Urinary bladder (tissue), 4 donors: ENCODE measurements at places on chromosomes 16 and 17.
A peak's percentile ranks its signal among the peaks of the same experiment; 100 is the strongest.

GRCh38 chr16:67657751-67658518, 2.1 kb downstream of the ACD start:
- DNase-seq = no peak

DNA sequence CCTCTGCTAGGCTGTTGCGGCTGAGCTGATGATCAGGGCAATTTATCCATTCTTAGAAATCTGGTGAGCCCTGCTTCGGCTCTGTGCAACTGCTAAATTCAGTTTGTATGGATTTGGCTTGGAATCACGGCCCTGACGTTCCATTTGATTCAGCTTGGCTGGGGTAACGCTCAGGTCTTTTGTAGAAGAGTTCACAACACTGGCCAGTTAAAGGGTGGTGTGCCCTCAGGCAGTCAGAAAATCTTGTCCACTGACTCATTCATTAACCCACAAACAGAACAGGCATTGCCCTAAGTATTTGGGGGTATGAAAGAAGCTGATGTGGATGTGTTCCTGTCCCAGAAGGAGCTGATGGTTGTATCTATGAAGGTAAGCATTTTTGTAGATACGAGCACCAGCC, 53.9 kb downstream of the GNAO1 start:
- no peak for DNase-seq

DNA sequence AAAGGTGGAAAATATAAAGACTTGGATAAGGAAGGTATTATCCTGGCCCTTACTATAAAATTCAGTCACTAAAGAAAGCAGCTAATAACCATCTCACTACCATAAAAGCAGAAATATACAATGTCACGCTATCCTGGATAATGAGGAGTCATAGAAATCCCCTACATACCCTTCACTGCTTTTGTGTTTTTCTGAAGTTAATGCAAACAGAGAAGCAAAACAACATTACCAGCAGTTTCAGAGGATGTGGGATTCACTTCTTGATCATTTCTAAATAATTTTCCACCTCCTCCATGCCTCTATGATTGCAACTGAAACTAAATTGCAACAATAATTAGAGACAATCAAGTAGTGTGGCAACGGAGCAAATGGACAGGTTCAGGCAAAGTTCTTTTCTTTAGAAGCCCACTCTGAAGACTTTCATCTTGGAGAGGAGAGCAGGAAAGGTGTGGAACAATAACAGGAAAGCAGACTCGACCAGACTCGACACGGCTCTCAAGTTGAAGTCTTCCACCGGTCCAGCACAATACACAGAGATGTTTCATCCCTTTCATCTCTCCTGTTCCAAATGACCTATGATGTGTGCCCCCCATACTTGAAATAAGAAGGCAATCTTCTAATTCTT, 10.2 kb downstream of the CYTH1 start:
- no peak for DNase-seq

DNA sequence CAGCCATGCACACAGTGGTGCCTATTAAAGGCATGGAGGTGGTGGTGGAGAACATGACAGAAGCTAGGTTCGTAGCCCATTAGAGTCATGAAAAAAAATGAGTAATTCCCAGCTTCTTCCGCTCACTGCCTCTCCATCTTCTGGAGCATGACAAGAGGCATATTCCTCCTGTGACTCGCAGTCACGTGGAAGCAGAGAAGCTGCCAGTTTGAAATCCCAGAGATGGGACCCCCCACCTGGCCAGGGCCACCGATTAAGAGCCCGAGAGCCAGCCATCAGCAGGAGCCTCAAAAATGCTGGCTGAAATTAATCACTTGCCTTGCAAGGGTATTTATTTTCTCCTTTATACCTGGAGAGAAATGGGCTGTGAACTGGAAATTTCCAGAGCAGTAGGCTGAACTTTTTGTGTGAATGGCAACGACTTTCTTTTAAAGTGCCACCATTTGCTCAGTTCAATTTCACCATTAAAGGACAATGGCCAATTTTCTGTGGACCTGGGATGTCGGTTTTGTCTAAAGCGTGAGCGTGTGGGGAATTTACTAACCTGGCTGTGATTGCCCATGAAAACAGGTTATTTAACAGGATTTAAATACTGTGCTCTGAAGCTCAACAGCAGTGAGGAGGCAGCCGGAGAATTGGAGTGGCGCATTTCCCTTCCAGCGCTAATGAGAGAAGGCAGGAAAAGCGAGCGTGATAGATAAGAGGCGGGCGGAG, 189.7 kb upstream of the SDK2 start:
- no peak for DNase-seq

- DNase-seq = no peak
Measured at GRCh38 chr16:75494661-75495075, 573 bp downstream of the CHST6 start.

DNA sequence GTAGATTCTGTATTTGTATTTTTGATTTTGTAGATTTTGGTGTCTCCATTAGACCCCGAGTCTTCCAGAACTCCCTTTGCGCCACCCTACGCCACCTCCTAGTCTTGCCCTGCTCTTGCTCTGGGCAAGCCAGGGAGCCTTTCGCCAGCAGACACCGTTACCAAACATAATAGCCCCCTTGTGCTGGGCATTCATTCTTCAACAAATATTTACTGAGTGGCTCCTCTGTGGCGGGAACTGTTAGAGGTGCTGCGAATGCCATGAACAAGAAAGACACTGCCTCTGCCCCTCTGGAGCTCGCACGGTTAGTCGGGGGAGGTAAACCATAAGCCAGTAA, 841 bp upstream of the GPT2 start:
- no peak for DNase-seq

- no peak for DNase-seq
Measured at GRCh38 chr16:55367866-55368603, 44.0 kb downstream of the IRX6 start.

DNA sequence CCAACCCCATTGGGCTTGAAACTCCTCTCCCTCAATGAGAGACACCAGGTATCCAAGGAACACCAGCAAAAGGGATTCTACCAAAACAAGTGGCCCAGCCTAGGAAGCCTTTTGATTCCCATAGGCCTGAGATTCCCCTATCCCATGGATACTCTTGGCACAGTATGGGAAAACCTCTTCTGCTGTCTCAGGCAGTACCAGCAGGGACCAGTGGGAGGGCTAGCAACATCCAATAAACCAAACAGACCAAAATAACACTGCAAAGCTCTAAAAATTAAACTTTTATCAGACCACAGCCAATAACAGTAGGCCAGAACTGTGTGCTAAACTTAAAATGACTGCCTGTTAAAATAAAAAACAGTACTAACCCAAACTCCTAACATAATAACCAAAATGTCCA, 153.9 kb upstream of the CES5A start:
- no peak for DNase-seq

- DNase-seq = no peak
Measured at GRCh38 chr17:70261170-70261569, 91.8 kb downstream of the KCNJ2 start.

DNA sequence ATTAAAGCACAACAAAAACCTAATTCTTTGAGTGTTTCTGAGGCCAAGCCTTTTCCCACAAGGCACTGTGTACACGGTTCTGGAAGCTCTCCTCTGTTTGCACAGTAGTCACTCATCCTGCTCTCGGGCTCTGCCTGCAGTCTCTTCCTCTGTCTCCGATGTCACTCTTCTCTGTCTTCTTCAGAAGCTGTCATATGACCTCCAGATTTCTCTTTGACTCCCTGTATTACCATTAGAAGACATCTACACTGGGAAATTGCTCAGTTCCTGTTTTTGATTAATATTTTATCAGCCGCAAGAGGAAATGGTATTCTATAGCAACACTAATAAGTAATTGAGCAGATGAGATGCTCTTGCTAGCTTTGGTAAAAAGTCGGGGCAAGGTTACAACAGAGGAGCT, 422.9 kb downstream of the WWOX start:
- DNase-seq = no peak

DNA sequence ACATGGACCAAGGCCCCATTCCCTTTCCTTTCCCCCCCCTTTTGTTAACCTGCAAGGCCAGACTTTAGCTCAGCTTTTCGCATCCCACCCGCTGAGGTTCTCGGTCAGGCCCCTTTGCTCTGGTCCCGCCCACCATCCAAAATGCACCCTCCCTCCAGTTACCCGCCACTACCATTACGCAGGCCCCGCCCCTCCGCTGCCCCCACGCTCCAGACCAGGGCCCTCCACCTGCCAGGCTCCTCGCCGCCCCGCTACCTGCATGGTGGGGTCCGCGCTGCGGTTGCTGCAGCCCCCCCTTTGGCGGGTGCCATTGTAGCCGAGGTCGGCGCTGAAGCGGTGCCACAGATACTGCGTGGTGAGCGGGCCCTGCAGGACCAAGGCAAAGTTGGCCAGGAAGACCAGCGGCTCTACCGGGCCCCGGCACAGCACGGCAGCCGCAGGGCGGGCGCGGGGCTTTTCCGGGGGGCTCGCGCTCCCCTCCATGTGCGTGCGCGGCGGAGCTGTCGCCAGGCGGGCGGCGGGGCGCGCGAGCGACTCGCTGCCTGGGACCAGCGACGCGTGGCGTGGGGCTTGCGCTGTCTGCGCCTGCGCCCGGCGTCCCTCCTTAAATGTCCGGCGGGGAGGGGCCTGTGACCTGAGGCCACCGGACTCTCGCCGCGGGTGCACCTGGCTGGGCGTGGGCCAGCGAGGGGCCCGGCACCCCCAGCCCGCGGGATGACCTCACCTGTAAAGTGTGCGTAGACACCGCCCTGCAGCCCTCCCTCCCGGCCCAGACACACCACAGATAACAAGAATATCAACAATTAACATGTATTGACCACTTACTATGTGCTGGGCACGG, at the start of gene SLC46A1:
Gene SLC46A1 (minus strand): TSS at position 581 of the 841 bp plus-strand sequence. CDS start 98 bp downstream, at position 483.
- DNase-seq = no peak

GRCh38 chr16:64669573-64669972, 452.3 kb downstream of the CDH11 start:
- no peak for DNase-seq

DNA sequence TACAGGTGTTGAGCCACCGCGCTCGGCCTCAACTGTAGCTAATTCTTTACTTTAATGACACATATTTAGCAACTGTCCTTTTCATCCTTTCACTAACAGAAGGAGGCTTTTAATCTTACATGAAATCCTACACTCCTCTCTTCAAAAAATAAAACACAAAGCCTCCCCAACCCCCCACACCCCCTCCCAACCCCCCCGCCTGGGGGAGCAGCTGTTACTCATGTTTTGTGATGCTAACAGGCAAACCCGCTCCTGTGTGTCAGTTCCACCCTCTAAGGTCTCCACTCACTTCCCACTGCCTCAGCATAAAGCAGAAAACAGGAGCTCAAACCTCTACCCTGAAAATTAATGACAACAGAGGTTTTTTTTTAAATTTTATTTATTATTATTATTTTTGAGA, 55.4 kb upstream of the SLC25A19 start:
- no peak for DNase-seq

- no peak for DNase-seq
Measured at GRCh38 chr16:49755313-49755620, 100.6 kb downstream of the ZNF423 start.

GRCh38 chr16:9318764-9319163, 227.3 kb downstream of the HAPSTR1 start:
- DNase-seq = no peak

- DNase-seq = no peak
Measured at GRCh38 chr16:84611041-84611440, 6.8 kb downstream of the COTL1 start.

DNA sequence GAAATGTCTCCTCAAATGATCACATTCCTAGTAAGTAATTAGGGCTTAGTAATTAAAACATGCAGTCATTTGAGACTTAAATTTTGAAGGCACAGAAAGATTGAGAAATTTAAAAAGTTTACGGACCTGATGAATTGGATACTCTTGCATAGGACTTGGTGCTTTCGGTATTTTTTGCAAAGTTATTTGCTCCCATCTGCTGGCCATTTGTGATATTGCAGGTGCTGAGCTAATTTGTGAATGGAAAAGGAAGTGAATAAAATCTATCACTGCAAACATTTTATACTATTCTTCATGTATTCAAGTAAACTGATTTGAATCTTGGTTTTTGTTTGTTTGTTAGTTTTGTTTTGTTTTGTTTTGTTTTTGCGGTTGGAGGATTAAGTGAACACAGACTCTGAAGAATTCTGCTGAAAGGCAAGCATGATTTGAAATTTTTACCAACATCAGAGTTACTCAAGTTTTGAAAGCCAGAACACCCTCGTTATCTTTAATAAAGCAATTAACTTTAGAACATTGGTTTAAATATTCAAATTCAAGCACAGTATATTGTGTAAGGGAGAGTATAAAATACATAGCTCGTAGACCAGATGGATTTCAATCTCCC, 689.5 kb upstream of the RBFOX1 start:
- peak; percentile 29 for DNase-seq

DNA sequence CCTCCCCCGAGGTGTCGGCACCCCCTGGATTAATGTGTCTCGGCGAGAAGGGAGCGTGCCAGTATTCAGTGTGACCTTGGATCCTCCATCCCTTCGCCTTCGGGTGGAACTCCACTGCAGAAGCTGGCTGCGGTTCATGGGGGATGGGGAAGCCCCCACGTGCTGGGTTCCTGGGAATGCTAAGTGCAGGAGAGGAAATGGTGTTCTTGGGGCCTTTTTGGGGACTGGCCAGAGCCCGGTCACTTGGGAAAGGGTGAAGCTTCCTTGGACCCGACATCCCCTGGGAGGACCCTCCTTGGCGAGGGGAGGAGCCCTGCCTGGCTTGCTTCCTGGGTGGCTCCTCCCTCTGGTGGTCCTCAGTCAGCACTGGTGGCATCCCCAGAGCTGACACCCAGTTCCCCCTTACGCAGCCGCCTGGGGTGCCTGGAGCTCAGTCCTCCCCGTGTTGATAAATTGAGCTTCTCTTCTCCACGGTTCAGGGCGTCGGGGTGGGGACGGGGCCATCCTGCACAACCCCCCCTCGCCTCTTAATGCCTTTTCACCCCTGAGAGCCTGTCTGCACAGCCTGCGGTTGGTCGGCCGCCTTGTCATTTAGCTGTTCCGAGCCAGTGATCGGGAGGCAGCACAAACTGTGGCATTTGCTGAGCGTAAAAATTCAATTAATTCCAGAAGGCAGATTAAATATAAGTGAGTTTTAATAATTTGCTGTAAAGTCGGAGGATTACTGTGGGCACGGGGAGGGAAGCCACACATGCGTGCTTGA, 30.7 kb upstream of the GSE1 start:
- no peak for DNase-seq

- DNase-seq = peak; percentile 56
Measured at GRCh38 chr16:19696328-19696727, 21.7 kb downstream of the KNOP1 start.

DNA sequence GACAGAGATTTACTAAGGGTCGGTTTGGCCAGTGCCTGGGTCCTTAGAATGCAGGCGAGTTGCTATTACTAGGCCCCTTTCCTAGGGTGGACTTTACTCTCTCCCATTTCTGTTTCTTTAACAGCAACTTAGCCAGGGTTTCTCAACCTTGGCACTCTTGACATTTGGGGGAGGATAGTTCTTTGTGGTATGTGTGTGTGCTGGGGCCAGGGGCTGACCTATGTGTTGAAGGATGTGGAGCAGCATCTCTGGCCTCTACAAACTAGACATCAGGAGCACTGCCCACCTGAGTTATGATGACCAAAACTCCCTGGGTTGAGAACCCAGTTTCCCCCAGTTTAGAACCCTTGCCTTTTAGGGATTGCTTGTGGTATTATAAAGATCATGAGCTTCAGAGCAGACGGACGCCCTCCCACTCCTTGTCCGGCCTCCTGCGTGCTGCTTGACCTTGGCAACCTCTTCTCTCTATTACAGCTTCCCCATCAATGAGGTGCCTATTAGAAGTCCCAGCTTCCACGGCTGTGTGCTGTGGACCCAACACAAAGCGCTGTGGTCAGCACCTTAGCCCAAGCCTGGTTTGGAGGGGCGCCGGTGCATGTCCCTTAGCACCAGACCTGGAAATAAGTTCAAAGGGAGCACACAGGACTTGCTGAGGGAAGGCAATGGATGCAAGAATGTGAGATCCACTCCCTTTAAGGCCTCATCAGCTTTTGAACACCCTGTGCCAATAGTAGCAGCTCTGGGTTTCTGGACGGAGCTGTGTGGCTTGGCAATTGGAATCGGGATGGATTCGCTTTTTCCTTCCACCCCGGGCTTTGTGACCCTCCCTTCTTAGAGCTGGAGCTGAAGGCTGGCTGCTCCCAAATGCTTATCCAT, 239.2 kb upstream of the MAF start:
- no peak for DNase-seq
